Activated CD8-positive, alpha-beta memory T cell treated with anti-CD3 and anti-CD28 coated beads, Interleukin-2, amount 10 ng/mL, durations not matched to agents 7 days and 5 days (primary cell): ENCODE measurements at places on chromosomes 16 and 17. TPM values are rescaled to one million over a fixed set of nuclear protein-coding genes. Genes with fewer than 3 reads are reported as not detected.

Gene FOXL1
- not detected for total RNA-seq

GRCh38 chr17:40093580-40094201, 6.7 kb downstream of the NR1D1 start:
- no peak for DNase-seq

GRCh38 chr17:82889496-82890338, 49.9 kb upstream of the ZNF750 start:
- DNase-seq = no peak

DNA sequence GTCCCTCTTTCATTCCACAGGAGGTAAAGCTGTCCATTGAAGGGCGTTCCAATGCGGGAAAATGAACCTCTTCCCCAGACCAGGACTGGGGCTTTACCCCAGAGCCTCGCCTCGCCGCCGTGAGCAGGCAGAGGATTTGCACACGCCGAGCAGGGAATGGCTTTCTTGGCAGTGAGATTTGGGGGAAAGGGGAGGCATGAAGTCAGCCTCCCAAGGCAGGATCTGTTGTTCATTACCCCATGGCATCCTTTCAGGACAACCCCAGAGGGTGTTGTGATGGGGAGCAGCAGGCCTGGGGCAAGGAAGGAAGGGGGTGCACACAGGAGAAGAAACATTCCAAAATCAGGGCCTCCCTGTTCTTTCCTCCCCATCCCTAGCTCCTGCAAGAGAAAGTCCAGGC, 6.0 kb downstream of the ATXN1L start:
- no peak for DNase-seq

- DNase-seq = peak; percentile 86
Measured at GRCh38 chr17:82317394-82318168, at the start of gene CD7. Gene CD7, minus strand, starts transcription at chr17:82317608. Its CDS starts 113 bp downstream, at chr17:82317495.

GRCh38 chr17:51855806-51856205, 302.7 kb downstream of the CA10 start:
- no peak for DNase-seq
